ENCODE measurements at places on chromosomes 4 and X.

GRCh38 chr4:10741961-10742699 is 57.6 kb upstream of the CLNK start:
- no peak for DNase-seq

GRCh38 chrX:7545564-7545963 is 297.4 kb upstream of the VCX start:
- no peak for DNase-seq

- no peak for DNase-seq
Measured at GRCh38 chr4:172134521-172134920, 321.3 kb downstream of the GALNTL6 start.

DNA sequence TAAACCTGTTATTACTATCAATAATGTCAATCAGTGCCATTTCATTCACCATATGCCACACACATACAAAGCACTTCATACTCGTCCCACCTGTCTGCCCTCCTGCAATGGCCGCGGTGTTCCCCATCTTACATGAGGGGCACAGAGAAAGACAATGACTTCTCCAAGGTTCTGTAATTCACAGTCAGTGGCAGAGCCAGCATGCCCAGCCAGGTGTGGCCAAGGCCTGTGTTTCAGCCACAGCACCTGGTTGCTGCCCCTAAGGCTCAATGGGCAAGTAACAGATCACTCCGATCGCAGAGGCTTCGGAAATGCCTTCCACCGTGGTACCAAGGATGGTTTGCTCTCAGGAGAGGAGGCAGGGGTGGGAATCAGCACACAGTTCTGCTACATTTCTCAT is 10.9 kb downstream of the AFAP1 start:
- no peak for DNase-seq

DNA sequence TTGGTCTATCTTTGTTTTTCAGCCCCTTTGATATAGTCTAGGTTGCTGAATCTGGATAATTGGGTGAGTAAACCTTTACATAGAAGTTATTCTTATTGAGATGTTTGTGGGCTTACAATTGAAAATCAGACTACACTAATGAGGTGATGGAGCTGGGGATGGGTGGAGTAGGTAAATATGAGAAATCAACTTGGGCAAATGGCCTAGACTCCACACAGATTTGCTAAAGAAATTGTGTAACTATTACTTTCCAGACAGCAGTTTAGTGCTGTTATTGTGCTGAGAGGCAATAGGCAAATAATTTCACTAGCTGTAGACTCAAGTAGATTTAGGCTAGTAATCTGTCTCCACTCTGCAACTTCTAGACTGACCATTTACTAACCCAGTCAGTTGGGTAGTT is 8.2 kb downstream of the DIAPH2 start:
- DNase-seq, result no peak

GRCh38 chr4:94452476-94453371 is 982 bp downstream of the PDLIM5 start:
- no peak for DNase-seq

DNA sequence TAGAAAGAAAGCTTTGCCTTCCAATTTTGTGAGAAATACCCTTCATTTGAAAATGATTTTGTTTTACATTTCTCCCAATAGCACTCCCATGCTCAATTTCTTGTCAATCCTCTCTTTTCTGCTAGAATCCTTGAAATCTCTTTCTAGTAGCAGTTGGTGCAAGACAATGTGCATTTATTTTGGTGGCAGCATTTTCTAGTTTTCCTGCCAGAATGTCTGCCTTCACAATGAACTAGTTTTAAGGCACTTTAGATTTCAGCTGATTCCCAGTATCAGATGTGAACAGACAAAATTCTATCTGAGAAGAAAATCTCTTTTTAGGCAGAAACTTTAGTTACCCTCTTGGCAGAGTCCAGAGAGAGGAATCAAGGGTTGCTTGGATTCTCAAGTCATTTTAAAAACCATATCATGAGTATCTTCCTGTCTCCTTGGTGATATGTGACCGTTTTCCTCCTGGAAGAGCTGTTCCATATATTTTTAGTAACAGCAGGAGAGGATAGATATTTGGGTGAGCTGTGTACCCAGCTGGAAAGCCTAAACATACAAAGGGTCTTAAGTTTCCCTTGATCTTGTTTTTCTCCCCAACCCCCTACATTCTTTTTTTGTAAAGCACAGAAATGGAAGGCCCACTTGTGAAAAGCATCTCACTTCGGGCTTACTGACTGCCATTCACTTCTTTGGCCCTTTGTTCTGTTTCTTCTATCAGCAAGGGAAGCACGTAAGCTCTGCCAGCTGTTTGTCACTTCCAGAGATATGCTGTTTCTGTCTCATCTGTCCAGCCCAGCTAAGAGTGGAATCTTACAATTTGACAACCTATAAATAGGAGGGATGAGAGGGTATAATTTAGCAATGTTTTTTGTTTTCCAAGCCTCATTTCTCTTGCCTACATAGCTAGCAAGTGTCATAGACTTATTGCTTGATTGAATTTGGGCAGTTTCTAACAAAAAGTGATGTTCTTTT is 38.7 kb downstream of the TSPAN7 start:
- DNase-seq, result no peak

DNA sequence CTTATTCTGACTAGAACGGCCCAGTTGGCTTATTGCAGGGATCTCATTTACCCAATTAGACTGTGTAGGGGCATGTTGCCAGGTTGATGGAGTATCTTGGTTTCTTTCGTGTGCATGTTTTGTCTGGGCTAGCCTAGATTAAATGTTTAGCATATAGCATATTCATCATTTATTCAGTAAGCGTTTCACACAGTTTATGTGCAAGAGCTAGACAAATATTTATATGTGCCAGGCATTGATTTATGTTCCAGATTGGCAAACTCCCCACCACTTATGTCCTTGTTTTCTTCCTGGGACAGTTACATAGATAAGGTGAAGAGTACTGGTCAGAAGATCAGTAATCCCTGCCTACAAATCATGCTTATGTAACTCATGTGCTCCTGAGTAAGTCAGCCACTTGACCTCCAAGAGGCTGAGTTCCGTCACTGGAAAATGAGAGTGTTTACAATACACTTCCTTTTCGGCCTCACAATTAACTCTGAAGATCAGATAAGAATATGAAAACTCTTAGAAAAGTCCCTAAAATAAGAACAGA is 57.2 kb downstream of the RUFY3 start:
- DNase-seq, result no peak

- no peak for DNase-seq
Measured at GRCh38 chr4:15373363-15373762, 54.5 kb upstream of the C1QTNF7 start.

GRCh38 chrX:101686574-101686973 is 26.9 kb upstream of the ARMCX2 start:
- no peak for DNase-seq

DNA sequence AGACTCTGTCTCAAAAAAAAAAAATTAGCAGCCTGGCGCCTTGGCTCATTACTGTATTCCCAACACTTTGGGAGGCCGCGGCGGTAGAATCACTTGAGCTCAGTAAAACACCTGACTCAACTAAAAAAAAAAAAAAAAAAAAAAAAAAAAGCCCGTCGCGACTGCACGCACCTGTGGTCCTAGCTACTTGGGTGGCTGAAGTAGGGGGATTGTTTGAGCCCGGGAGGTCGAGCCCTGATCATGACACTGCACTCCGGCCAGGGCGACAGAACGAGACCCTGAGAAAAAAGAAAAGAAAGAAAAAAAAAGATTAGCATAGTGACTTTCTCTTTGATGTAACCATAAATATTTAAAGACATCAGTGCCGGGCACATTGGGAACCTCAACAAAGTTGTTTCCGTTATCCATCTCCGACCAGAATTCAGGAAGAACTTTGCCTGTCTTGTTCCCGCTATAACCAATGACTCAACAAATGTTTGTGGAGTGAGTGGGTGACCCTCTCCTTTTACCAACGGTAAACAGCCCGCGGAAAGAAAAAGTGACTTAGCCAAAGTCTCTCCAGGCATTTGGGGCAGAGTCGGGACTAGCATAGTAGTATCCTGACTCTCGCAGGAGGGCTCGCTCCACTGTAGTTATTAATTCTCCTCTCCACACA is 553 bp upstream of the MED28 start:
- no peak for DNase-seq

DNA sequence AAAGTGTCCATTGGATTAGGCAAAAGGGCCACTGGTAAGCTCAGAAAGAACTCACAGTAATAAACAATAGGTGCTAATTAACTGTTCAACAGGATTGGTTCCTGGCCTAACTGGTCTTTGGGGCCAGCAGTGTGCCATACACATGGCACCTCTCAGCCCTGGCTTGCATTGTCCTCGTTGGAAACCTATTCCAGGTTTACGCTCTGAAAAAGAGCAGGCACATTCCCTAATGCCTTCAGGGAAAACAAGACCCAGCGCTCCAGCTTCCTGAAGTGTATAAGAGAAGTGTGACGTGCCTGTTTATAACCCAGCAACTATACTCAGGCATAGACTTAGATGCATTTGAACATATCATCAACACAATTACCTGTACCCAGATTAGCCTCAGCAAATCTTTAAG is 51.9 kb upstream of the RBM47 start:
- DNase-seq, result no peak

DNA sequence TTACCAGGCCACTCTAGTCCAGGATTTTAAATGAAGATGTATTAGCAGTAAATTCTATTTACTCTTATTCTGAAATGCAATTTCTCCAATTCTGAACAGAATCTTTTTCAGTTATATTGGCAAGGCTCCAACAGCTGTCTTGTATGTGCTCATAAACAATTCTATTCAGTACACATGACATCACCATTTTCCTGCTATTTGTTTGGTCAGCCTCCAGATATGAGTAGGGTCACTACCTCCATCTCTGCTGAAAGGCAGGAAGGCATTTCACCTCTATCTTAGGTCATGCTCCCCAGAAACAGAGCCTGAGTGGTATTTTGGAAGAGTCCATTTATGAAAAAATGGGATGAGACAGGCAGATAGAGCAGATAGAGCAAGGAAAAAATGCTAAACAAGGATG is 151.1 kb upstream of the ADGRL3 start:
- DNase-seq, result no peak

DNA sequence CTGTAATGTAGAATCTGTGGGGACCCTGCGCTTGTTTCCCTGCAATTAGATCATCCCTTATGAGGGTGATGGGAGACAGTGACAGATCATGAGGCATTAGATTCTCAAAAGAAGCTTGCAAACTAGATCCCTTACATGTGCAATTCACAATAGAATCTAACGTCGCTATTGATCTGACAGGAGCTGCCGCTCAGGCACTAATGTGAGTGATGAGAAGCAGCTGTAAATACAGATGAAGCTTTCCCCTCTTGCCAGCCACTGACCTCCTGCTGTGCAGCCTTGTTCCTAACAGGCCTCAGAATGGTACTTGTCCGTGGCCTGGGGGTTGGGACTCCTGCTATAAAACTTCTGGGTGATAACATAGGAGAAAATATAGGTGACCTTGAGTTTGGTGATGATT is 1076.8 kb downstream of the PDHA2 start:
- DNase-seq, result no peak

GRCh38 chr4:42955746-42956505 is 63.4 kb downstream of the GRXCR1 start:
- DNase-seq, result no peak

- DNase-seq, result no peak
Measured at GRCh38 chr4:102441978-102442911, 58.9 kb upstream of the NFKB1 start.

DNA sequence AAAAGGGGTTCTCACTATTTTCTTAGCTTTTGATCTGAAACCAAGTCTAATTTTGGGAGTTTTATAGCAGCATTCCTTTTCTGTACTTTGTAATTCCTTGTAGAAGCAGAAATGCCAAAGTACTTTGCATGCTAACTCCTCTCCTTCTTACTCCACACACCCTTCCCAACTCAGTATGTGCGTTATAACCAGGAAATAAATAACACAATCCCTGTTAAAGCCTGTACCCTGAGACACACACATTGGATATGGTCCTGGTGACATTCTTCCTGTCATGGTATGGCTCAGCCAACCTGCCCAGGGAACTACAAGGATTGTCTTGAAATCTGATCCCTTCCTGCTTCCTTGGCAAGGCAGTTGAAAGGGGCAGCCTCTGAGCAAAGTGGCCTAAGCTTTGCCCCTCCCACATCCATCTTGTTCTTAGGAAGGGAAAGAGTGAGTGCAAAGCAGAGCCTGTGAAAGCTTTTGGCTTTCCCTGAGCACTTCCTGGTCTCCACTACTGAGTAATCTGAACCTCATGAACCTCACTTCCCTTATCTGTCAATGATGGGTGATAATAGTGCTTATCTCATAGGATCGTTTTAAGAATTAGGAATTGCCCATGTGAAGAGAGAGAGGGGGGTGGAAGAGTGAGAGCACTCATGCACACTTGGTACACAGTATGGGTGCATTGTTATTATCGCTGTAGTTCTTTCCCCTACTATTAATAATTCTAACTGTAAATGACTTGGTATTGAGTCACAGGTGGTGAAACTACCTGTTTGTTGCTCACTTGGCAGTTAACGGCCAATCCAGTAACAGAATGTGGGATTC is 109.3 kb downstream of the AFF2 start:
- DNase-seq, result no peak

DNA sequence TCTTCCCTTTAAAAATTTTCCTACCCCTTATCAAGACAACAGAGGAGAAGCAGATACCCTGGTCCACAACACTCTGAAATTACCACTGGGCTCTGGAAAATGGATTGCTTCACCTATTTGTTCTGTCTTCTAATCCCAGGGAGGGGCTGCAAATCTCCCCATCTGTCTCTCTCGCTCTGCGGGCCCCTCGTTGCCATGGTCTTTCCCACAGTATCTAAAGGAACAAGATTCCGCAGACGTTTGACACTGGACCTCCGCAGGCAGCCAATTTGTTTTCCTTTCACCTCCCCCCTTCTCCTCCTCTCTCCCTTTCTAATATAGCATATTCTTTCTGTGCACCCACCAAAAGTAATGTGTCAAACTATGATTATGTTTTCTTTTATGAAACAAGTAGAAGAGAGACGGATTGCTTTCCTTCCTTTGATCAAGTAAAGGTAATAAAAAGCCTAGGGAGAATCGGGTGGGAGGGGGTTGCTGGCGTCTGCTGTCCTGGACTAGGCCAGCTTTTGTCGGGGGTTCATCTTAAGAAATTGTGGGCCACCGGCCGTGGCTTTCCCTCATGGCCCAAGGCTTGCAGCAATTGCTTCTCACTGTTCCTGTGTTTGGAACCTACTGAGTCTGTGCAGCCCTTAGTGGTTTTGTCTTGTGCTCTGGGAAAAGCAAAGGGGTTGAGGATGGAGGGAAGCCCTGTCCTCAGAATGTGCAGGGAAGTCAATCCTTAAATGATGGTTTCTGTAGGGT is 81.0 kb downstream of the MGST2 start:
- DNase-seq, result no peak

GRCh38 chr4:158811216-158811540 is 42.4 kb downstream of the FNIP2 start:
- no peak for DNase-seq

DNA sequence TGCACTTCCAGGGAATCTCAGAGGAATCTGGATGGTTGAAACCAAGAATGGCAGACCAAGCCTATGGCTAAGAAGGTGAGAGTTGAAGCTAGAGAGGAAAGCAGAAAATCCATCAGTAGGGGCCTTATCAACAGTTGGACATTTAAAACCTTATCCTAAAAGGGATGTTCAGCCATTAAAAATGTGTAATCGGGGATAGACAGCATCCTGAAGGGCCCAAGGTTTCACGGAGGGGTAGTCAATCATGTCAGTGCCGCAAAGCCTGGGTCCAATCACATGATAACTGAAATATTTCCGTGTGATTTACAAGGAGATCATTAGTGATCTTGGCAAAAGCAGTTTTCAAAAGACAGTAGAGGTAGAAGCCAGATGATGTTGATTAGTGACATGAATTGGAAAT is 61.9 kb upstream of the ELOVL6 start:
- DNase-seq, result no peak
